ENCODE measurements at places on chromosomes 2 and 18.

DNA sequence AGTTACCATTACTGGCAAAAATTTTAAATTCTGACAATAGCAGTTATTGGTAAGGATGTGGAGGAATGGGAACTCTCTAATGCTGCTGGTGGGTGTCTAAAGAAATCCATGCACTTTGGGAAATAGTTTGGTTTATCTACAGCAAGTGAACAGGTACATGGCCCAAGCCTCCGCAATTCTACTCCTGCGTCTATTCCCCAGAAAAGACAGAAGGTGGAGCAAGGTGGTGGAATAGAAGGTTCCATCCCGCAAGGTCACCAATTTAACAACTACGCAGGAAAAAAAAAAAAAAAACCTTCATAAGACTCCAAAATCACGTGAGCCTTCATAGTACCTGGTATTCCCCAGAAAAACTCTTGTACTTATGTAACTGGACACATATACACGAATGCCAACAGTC lies 6.5 kb downstream of the CFAP65 start:
- DNase-seq, result no peak

- peak; percentile 63 for DNase-seq
Observed at GRCh38 chr2:54572636-54573536, 116.8 kb downstream of the SPTBN1 start.

- DNase-seq, result peak; percentile 24
Observed at GRCh38 chr18:3097082-3097481, 84.1 kb upstream of the LPIN2 start.

- no peak for DNase-seq
Observed at GRCh38 chr2:44579115-44579836, 217.5 kb downstream of the CAMKMT start.

GRCh38 chr18:3321133-3321812 lies 59.3 kb downstream of the MYL12B start:
- DNase-seq, result no peak

DNA sequence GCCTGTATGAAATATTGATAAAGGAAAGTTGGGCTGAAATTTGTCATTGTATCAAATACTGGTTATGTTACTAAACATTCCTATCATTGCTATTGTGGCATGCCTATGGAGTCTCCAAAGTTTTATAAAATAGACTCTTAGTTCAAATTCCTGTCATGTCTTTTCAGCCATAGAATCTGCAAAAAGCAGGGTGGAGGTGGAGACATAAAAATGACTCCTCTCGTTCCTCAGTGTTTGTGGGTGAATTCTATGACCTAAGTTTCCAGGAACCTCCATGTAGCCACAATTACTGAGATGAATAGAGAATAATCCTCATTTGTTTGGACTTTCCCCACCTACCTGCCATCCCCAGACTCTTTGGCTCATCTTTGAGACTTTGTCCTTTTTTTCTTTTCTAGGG lies 326.3 kb upstream of the ETAA1 start:
- no peak for DNase-seq

- no peak for DNase-seq
Observed at GRCh38 chr2:110755491-110756078, 23.2 kb downstream of the ACOXL start.

GRCh38 chr2:239440511-239440959 lies 39.7 kb upstream of the HDAC4 start:
- DNase-seq, result no peak

DNA sequence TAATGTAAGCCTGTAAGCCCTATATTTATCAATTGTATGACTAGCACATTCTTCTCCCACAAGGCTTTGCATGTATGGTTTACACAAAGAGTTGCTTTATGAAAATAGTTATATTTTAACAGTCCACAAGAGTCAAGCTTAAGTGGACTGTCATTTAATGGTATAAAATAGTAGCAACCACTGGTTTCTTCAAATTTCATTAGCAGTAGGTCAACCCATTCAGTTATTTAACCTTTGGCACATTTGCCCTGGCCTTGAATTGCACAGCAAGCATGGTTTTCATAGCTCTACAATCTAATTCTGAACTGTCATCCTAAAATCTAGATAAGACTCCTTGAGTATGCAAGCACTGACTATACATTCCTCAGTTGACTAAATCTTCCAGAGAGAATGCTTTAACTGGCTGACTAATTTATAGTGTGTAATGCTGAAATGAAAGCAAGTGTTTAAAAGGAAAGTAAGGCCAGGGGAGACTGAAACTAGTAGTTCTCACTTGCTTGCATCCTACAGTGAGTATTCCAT lies 1.8 kb downstream of the DPP4 start:
- DNase-seq, result no peak

DNA sequence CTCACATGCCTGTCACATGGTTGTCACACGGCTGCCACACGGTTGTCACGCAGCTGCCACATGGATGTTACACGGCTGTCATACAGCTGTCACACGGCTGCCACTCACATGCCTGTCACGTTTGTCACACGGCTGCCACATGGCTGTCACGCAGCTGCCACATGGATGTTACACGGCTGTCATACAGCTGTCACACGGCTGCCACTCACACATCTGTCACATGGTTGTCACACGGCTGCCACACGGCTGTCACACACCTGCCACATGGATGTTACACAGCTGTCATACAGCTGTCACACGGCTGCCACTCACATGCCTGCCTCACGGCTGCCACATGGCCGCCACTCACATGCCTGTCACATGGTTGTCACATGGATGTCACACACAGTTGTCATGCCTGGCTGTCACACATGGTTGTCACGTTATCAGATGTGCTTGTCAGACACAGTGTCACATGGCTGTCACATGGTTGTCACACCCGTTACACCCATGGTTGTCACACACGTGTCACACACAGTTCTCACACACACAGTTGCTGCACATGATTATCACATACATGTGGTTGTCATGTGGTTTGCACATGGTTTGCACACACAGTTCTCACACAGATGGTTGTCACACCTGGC lies 19.4 kb downstream of the KCNG2 start:
- DNase-seq, result no peak

DNA sequence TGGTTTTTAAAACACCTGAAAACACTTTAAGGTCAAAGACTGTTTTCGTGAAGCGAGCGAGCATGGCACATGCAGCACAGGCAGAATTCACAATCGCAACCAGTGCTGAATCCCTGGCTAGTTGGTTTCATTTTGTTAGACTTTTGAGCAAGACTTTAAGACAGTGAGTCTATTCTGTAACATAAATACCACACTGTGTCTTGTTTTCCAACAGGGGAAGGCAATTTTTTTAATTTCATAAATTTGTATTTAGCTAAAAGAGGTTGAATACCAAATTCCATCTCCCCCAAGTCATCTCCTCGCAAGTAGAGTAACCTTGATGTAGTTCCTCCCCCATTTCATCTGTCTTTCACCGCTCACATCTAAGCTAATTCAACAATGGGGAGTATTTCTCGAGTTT lies 1.4 kb downstream of the CERKL start:
- DNase-seq, result no peak

DNA sequence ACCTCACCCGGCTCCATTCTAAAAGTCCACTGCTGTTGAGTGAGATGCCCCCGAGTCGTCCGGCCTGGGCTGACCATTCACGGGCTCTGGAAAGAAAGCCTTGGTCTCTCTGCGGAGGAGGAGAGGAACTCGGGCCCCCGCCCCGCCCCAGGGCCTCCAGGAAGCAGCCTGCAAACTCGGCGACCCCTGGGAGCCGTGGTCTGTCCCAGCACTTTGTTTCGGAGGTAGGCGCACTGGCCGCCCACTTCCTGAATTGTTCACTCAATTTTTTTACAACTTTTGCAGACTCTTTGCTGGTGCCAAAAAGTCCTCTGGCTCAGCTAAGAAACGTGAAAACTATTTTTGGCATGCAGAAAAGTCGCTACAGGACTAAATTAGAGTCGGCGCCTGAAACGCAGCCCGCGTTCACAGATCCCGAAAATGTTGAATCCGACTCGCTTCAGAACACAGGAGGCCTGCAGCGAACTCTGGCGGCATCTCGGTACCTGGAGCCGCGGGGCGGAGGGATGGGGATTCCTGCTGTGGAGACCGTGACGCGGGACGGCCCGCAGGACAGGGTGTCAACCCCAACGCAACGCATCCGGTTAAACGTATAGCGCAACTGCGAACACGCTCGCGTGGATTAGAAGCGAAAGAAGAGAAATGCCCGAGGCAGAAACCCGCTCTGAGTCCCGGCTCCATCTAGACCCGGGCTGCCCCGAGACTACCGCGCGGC lies 1.5 kb downstream of the PXDN start:
- DNase-seq, result peak; percentile 39

DNA sequence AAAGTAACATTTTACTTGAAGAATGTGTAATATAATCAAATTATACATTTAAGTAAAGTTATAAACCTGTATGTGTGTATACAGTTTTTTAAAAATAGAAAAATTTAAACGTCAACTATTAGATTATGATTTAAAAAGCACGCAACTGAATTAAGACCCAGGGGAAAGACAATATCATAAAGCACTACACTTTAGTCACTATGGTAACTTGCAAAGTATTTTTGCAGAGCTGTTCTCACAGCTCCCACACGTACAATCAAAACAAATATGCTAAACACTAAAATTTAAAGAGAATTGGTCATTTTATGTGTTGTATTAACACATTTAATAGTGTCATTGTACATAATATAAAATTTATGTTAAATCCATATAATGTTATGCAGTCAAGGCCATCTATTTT lies 59.7 kb downstream of the FTCDNL1 start:
- DNase-seq, result no peak

- DNase-seq, result no peak
Observed at GRCh38 chr2:25521126-25521525, 152.3 kb downstream of the DTNB start.

- no peak for DNase-seq
Observed at GRCh38 chr2:229408356-229408755, 137.3 kb upstream of the PID1 start.

DNA sequence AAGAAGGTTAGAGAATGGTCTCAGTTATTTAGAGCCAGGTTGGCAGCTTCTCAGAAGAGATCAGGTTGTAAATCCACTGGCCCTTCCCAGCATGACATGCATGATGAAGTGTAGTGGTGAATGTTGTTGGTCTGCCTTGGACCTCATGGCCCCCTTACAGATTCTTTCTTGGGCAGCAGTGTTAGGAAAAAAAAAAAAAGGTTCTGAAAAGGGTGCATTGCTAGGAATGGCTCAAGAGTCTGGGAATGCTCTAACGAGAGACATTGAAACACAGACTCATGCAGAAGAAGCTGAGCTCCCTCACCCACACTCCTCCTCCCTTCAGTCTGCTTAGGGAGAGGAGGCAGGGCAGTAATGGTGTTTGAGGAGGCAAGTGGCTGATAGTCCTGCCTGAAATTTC lies 105.5 kb downstream of the POLE4 start:
- no peak for DNase-seq

GRCh38 chr2:86330001-86330400 lies 7.4 kb downstream of the REEP1 start:
- no peak for DNase-seq

DNA sequence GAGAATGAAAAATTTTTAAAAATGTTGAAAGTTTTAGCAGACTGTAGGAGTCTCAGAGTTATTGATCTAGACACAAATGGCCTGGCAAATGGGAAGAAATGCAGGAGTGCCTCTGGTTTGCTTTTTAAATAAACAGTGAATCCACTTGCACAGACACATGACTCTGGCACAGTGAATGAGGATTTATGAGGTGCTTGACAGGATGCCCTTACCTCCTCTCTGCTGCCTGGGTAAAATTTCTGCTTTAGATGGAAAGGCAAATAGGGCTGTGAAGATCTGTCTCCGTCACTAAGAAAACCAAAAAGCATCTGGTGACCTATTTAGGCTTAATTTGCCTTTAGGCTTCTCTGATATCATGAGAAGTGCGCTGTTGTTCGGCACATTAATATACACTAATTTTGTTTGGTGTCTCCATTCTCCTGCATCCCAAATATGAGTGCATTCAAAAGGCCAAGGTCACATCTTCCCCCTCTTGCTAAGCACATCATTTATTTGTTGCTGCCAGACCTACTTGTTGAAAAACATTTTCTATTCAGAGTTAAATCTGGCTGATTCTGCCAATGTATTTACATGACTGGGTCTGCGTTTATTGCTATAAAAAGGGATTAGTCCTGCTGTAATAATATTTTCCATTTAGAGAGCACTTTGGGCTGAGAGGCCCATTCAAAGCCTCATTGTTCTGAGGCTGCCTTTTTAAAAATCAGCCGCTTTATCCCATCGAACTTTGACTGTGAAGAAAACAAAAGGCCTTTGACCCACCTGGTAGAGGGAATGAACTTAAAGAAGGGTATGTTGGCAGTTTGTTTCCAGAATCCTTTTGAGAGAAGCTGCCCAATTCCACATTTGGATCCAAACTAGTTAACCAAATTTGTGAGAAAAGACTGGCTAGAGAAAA lies 94.9 kb downstream of the RNF152 start:
- DNase-seq, result no peak

GRCh38 chr2:47631306-47631705 lies 151.6 kb upstream of the MSH6 start:
- no peak for DNase-seq

DNA sequence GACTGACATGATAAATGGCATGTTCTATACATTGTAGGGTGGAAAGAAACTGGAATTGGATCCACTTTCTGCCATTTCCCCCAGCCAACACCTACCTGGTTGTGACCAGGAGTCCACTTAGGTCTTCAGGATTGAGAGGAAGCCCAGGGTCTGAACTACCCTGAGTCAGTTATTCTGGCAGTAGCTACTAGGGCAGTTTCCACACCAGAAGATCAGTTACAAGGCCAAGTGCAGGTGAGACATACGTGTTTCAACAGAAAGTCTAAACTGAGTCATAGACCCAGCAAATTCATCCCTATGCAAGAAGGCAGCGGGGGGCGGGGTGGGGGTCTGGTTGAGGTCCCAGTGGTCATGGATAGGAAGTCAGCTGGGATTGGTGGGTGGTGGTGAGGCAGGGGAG lies 21.9 kb downstream of the ANTXR1 start:
- no peak for DNase-seq

DNA sequence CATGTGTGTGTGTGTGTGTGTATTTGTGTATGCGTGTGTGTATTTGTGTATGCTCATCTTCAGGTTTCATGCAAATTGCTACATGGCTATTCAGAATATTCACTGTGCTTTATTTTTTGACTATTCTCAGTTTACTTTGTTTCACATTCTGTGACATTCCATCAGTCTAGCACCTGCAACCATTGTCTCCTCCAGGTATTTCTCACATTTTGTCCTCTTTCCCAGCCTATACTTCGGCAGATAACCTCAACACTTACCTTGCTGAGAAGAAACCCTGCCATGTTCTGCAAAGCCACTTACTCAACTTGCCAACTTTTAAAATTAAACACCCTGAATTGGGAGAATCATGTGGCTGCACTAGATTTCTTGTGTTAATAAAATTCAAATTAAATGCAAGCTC lies 135.4 kb upstream of the REG3A start:
- DNase-seq, result no peak

DNA sequence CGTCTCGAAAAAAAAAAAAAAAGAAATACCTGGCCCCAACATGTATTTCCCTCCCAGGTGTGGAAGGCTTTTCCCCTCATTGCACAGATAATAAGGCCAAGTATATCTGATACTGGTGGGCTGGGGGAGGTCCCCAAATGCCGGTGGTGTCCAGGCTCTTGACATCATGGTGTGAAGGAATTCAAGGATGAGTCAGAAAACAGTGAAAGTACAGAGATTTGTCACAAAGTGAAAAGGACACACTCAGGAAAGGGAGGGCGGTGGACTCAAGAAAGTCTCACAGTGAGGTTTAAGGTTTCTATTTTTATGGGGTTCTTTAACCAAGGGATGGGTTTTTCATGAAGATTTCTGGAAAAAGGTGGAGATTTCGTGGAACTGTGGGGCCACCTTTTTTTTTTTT lies 37.8 kb upstream of the FZD5 start:
- DNase-seq, result no peak
